ENCODE measurements at places on chromosomes 1 and 21.

GRCh38 chr1:153339802-153340201, 8.8 kb downstream of the PGLYRP4 start:
- no peak for DNase-seq

DNA sequence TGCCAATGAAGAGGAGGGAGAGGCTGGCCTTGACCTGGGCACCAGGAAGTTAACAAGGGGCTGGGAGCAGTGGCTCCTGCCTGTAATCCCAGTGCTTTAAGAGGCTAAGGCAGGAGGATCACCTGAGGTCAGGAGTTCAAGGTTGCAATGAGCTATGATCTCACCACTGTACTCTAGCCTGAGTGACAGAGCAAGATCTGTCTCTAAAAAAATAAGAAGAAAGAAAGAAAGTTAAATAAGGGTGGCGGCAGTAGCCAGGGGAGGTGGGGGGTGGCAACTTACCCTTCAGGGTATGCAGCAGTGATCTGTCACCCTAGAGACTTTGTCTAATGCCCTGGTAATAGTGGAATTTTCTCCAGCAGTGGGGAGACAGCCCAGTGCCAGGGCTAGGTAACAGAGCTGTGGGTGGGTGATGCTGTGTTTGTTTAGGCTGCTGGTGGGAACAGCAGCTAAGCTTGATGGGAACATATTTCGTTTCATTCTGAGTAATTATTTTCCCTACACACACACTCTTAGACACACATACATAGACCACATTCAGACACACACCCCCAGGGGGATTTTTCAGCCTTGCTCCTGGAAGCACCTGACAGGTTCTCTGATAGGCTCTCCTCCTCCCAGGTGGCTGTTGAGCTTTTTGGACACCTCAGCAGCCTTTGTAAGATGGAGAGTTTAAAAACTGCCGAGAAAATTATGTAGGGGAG, 11.3 kb upstream of the SYT6 start:
- DNase-seq: no peak

- DNase-seq: no peak
Measured at GRCh38 chr1:239302696-239303095, 83.7 kb upstream of the CHRM3 start.

- no peak for DNase-seq
Measured at GRCh38 chr1:18288722-18289121, 181.1 kb downstream of the IGSF21 start.

GRCh38 chr1:64828829-64829228, 84.0 kb downstream of the RAVER2 start:
- no peak for DNase-seq

DNA sequence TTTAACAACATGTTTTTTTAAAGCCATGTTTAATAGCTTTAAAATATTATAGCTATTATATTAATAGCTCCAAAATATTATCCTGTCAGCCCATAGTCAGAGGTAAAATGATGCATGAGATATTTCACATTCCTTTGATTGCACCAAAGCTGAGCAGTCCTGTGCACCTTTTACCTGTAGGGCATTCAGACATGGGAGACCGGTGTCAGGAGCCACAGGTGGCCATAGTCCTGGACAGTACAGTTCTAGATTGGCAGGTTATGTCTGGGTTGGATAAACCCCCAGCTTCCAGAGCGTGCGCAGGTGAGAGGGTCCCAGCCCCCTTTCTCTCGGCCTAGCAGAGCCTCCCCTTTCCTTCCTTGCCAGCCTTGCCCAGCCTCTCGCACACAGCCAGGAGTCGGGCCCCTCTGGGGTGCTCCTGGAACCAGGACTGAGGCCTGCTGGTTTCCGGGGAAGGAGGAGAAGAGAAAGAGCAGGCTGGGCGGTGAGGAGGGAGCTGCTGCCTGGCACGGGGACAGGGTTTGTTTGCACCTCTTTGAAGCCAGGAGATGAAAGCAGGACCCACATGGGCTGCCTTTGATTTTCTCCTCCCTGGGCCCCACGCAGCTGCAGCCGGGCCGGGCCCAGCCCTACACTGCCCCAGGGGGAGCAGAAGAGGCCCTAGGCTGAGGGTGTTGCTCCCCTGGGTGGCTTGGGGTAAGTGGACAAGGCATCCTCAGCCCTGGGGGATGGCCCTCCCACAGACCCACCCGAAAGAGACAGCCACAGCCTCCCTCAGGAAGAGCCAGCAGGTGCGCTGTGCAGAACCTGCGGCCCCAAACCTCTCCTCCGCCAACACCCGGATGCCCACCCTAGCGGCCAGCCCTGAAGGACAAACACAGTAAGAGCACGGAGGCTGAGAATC, 75.2 kb upstream of the TARDBP start:
- no peak for DNase-seq

DNA sequence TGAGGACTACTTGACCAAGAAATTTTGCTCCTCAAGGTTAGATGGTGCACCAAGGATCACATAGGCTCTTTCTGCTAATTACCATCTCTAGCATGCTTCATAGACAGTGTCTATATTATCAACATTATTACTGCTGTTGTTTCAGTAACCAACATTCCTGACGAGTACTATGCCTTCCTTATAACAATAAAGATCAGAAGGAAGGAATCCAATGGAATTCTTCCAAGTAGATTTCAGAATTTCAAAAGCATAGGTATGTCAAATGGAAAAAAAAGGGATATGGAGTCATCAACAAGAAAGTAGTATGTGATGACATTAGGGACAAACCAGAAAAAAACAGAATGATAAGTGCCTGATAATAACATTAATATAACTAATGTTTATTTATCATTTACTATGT, 39.6 kb upstream of the LPGAT1 start:
- DNase-seq: peak; percentile 6

- DNase-seq: no peak
Measured at GRCh38 chr1:30413111-30413440, 310.3 kb downstream of the MATN1 start.

- no peak for DNase-seq
Measured at GRCh38 chr1:31920956-31921355, 17.2 kb downstream of the PTP4A2 start.

GRCh38 chr1:15107058-15107687, 46.4 kb upstream of the TMEM51 start:
- DNase-seq: no peak

DNA sequence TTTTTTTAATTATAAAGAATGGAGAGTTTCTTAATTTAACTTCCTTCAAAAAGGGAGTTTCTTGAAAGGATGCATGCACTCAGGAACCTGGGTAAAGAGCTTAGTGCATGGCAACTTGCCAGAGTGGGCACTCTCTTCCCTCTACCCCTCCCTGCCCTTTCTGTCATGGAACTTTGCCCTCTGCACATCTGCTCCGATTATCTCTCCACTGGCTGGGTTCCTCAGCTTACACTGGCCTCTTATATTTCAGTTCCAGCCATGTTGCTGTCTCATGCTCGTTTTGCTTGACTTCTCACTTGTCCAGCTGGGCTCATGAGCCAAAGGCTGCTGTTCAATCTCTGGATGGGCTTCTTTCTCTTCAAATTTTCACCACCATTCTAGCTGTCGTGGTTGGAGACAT, 87.0 kb downstream of the NCAM2 start:
- no peak for DNase-seq

- DNase-seq: no peak
Measured at GRCh38 chr1:48602349-48602748, 130.3 kb upstream of the SPATA6 start.

GRCh38 chr1:25566176-25566729, 22.8 kb downstream of the LDLRAP1 start:
- no peak for DNase-seq

- DNase-seq: no peak
Measured at GRCh38 chr1:170209125-170209524, 63.4 kb downstream of the NTMT2 start.

- DNase-seq: no peak
Measured at GRCh38 chr1:37865348-37866120, 6.1 kb upstream of the MTF1 start.

DNA sequence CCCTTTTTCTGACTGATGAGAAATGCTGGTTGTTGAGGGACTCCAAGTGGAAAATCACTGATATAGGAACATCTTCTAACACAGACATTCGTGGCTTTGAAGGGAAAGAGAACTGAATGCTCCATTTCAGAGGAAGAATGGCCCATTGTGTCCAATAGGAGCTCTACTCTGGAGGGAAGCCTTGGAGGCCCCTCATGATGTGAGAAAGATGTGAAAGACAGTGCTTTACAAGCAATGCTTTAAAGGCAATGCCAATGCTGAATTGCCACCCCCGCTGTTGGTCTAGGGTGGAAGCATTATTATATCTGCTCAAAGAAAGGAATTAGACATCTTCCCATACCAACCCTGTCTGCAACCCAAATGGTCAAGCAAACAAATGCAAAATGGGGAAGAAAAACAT, 13.7 kb downstream of the NMNAT2 start:
- no peak for DNase-seq

DNA sequence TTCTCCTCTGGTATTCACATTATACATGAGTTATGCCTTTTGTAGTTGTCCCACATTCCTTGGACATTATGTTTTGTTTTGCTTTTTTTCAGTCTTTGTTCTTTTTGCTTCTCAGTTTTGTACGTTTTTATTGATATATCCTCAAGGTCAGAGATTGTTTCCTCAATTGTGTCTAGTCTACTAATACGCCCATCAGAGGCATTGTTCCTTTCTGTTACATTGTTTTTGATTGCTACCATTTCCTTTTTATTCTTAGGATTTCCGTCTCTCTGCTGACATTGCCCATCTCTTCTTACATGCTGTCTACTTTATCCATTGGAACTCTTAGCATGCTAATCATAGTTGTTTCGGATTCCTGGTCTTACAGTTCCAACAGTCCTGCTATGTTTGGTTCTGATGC, 27.8 kb upstream of the MPC2 start:
- DNase-seq: no peak

DNA sequence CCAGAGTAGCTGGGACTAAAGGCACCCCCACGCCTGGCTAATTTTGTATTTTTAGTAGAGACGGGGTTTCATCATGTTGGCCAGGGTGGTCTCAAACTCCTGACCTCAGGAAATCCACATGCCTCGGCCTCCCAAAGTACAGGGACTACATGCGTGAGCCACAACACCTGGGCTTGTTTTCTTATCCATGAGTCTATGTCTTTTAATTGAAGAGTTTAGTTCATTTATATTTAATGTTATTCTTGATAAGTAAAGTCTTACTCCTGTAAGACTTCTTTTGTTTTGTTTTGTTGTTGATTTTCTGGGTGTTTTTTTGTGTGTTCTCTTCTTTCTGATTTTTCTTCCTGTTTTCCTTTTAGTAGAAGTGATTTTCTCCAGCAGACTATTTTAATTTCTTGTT, 621.0 kb downstream of the LTN1 start:
- DNase-seq: no peak

DNA sequence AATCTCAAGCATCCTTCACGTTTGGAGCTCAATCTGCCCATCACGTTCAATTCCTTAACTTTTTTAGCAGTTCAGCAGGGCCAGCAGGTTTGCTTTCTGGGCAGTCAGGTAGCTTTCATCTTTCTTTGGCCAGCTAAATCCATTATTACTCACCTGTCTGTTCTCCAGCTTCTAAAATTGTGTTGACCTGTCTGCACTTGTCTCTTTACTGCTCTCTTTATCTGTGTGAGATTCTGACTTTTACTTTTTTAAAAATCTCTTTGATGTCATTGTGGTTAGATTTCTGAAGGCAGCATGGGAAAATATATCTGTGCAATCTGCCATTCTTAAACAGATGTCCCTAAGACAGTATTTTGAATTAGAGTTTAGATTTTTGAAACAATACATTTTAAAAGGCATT, 24.9 kb upstream of the CYYR1 start:
- DNase-seq: no peak

DNA sequence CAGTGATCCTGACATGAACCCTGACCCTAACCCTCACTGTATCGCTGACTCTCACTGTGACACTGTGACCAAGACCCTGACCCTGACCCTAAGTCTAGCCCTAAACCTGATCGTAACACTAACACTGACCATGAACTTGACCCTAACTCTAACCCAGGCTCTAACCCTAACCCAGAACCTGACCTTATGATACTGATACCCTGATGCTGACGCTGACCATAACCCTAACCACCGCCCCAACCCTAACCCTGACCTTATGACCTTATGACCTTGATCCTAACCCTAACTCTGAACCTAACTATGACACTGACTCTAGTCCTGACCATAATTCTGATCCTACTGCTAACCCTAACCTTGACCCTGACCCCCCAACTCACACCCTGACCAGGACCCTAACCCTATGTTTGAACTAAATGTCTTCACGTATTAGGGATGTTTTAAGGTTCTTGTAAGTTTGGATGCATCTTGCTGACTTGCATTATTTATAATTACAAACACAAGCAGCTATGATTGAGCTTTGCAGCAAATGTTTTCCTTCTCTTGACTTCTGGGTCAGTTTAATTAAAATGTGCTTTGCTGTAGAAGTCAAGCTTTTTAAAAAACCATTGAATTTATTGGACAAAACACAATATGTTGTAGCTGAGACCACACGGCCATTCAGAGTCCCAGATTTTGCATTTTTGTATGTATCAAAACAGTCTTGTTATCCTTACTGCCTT, 23.9 kb upstream of the PRSS38 start:
- DNase-seq: no peak

GRCh38 chr1:232186931-232187330, 443.0 kb downstream of the SIPA1L2 start:
- no peak for DNase-seq

DNA sequence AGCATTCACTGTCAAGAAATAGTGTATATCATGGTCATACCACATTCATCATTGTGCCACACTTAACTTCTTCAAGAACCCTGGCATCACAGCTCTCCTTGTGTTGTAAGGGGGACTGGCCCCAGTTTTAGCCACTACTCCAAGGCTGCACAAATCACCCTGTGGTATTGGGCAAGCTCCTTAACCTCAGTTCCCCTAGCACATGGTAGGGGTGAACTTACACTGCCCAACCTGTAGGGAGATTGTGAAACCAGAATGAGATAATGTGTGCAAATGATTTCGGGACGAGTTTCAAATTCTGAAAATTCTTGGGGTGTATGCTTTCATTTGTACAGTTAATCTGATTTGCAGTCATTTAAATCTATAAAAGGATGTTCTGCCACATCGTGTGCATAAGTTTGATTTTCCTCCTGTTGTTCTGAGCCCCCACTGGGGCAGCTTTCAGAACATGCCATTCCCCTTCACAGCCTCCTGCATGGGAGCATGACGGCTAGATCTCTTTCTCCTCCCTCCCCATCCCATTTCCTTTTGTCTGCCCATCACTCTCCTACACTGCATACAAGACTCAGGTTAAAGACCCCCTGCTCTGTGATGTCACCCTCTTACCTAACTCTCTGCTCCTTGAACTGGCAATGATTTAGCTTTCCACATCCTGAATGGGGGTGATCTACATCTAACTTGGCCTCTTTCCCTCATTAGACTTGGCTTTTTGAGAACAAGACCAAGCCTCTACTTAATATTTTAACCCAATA, 290.3 kb downstream of the CHRM3 start:
- DNase-seq: no peak

- DNase-seq: no peak
Measured at GRCh38 chr21:18460979-18461378, 57.4 kb upstream of the TMPRSS15 start.

- DNase-seq: no peak
Measured at GRCh38 chr1:206882555-206882954, 14.7 kb upstream of the IL24 start.

DNA sequence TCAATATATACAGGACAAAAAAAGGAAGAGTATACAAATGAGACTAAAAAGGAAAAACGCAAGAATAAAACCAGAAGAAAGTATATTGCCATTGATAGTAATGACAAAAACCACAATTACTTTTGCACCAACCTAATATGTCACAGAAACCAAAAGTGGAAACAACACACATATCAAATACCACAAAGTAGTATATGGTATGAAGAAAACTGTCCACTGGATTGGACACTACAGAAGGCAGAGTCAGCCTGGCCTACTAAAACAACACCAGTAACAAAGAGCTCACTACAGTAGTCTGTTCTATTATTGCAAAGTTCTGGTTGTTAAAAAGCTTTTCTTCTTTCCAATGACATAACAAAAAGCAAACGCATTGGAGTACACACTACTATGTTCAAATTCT, 17.7 kb downstream of the TESK2 start:
- no peak for DNase-seq

Data from GM04503 (cell line).